ENCODE measurements at places on chromosomes 1 and 21.

- no peak for DNase-seq
Observed at GRCh38 chr1:196207612-196208217, 400.5 kb downstream of the KCNT2 start.

DNA sequence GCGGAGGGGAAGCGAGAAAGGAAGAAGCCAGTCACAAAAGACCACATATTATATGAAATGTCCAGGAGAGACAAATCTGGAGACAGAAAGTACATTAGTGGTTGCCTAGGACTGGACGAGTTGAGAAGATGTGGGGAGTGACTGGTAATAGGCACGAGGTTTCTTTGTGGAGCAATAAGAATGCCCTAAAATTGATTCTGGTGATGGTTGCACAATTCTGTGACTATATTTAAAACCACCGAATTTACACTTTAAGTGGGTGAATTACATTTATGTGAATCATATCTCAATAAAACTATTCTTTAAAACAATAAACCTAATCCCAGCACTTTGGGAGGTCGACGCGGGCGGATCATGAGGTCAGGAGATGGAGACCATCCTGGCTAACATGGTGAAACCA, 63.1 kb downstream of the ZNF281 start:
- no peak for DNase-seq

- DNase-seq = no peak
Observed at GRCh38 chr1:31108861-31109260, 43.3 kb upstream of the PUM1 start.

DNA sequence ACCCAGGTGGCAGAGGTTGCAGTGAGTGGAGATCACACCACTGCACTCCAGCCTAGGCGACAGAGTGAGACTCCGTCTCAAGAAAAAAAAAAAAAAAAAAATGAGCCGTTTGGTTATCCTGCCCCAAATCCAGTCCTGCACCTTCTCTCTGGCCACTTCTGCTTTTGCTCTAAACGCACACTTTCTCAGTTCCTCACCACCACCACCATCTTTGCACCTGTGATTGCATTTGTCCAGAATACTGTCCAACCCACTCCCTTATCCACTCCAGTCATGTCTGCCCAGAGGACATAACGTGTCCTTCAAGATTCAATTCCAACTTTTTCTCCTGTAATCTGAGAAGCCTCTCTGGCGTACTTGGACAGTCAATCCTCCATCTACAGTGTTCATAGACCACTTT, 2.2 kb upstream of the NEK2 start:
- no peak for DNase-seq

DNA sequence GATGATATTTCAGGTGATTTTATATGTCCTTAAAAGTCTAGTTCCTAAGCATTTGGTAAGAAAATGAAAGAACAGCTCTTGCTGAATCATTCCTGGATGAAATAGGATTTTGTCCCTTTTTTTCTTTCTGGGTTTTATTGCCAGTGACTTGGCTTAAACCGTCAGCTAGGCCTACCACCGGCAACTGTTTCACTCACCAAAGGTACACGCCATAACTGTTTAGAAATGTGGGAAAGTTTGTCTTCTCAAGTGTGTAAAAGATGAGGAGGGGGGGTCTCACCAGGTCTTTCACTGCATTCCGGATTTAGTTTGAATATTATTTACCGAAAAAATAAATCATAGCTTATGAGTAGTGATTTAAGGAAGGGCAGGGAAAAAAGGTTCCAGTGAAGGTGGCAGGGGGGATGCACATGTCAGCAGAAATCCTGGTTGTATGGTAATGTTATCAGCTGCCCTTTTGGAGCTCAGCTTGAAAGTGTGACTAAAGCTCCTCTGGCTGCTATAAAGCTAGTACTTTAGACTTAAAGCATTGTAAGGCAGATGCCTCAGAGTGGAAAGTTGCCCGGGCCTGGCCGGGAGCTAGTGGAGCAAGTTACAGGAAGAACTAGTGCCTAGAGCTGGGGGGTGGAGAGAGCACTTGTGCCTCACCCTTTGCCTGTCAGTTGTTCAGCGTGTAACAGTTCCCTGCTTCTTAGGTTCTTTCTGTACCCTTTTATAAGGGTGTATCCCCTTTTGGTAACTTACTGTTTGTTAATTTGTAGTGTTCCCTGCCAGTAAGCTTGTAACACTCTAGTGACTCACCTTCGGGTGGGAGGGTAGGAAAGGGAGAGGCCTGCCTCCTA, 3.1 kb downstream of the ATP1A1 start:
- peak; percentile 92 for DNase-seq

Measured in large intestine (tissue), 12 donors.